Umbilical cord (tissue), 2 donors: ENCODE measurements at places on chromosomes 11 and 22. TPM values are rescaled to one million over a fixed set of nuclear protein-coding genes. Genes with fewer than 3 reads are reported as not detected.

Gene NAA40
- total RNA-seq, result 3.6 TPM

DNA sequence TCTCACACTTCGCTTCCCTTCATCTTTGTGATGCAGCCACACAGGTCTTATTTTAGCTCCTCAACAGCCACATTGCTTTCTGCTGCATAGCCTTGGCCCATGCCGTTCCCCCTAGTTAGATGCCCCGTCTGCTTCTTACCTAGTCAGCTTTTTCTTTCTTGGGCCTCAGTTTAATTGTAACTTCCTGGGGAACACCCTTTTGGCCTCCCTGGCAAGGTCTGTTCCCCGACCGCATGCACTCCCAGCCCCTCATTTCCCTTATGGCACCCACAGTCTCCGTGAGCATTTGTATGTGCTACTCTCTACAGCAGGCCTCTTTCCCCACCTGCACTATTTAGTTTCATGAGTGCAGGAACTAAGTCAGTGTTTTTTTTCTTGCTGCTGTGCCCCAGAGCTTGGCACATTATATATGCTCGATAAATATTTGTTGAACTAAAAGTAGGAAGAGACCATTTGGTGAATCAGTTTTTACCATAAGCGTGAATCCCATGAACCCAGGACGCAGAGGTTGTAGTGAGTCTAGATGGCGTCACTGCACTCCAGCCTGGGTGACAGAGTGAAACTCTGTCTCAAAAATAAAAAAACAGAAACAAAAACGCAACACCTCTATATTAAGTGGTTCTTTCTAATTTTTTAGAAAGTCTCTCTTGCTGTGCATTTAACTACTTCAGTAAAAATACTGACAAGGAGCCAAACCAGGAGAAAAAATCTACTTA lies 38.5 kb downstream of the TNRC6B start:
- DNase-seq, result no peak

GRCh38 chr11:86793307-86793706 lies 7.0 kb upstream of the PRSS23 start:
- no peak for DNase-seq

Gene IMMP1L
- total RNA-seq, result 67.9 TPM

- peak; percentile 38 for DNase-seq
These were observed 38.9 kb downstream of the ZNF195 start for GRCh38 chr11:3340025-3340424.

DNA sequence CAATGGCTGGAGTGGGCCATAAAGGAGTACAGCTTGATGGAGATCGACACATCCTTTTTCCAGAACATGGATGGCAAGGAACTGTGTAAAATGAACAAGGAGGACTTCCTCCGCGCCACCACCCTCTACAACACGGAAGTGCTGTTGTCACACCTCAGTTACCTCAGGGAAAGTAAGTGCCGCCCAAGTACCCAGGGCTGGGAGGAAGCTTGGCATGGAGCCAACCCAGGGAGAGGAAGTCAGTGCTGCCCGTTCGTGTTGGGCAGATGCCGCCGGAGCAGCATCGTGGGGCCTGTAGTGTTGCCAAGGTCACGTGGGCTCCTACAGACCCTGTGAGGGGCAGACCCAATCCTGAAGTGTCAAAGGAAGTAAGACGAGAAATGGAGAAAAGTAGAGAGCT lies 78.9 kb downstream of the FLI1 start:
- no peak for DNase-seq

- no peak for DNase-seq
These were observed 16.9 kb upstream of the C22orf42 start for GRCh38 chr22:32175683-32176644.

- no peak for DNase-seq
These were observed 87.8 kb downstream of the ARHGAP42 start for GRCh38 chr11:100774859-100775258.

Gene ARRB1
- total RNA-seq, result 7.5 TPM

Gene TCN2
- 3.1 TPM for total RNA-seq

GRCh38 chr11:75325713-75326438 lies 25.6 kb downstream of the ARRB1 start:
- DNase-seq, result no peak

DNA sequence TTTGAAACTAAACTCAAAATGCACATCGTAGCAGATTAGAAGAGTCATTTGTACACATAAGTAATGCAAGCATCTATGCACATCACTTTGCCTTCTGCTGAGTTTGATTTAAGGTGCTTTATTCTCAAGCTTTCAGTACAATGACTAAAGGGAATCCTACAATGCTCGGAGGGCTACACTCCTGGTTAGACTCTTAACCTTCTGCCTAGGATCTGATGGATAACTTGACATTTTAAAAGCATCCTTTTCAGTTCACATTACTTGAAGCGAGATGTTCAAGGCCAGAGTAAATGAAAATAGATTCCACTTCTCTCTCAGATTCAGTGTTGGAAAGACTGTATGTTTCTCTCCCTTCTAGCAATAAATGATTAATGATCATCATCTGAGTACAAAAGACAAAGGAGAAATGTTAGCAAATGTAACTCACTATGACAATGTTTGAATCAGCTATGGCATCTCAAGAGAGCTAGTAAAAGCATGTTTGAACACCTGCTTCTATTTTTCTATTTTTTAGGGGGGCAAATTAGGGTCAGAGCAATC lies 259.2 kb upstream of the ANO3 start:
- no peak for DNase-seq

- DNase-seq, result no peak
These were observed 112.0 kb downstream of the SHANK2 start for GRCh38 chr11:71140206-71140919.

GRCh38 chr11:27842290-27842689 lies 142.0 kb upstream of the BDNF start:
- DNase-seq, result no peak
